ENCODE measurements at places on chromosomes 4 and X.

- DNase-seq: no peak
Measured at GRCh38 chrX:138986235-138986634, 274.7 kb upstream of the FGF13 start.

GRCh38 chr4:147325571-147325981, 155.3 kb upstream of the EDNRA start:
- no peak for DNase-seq

DNA sequence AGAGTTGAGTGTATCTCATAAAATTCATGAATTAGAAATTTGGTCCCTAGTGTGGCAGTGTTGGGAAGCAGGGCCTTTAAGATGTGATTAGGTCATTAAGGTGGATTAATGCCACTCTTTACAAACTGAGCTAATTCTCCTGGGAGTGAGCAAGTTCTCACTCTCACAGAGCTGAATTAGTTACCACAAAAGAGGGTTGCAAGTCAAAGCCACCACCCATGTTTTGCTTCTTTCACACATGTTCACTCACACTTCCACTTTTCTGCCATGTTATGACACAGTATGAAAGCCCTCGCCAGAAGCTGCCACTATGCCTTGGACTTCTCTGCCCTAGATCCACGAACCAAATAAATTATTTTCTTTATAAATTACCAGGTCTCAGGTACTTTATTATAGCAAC, 332.1 kb downstream of the ARAP2 start:
- DNase-seq: no peak

- no peak for DNase-seq
Measured at GRCh38 chr4:52588097-52588496, 71.0 kb downstream of the USP46 start.

DNA sequence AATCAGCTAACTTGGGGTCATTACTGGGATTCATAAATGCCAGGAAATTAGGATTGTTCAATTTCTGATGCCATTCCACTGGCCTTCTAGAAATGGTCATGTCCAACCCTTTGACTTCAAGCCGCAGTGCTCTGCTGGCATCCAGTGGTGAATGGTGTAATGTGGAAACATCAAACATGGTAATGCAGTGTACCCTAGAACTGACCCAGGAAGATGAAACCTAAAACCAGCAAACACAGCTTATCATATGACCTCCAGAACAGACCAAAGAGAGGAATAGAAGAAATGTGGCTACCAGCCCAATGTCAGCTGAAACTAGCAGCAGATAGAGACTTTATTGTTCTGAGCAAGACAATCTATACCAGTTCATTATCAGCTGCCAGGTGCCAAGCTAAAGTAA, 13.8 kb downstream of the CXCL13 start:
- DNase-seq: no peak

GRCh38 chr4:144659447-144659846, 13.5 kb downstream of the HHIP start:
- DNase-seq: no peak

DNA sequence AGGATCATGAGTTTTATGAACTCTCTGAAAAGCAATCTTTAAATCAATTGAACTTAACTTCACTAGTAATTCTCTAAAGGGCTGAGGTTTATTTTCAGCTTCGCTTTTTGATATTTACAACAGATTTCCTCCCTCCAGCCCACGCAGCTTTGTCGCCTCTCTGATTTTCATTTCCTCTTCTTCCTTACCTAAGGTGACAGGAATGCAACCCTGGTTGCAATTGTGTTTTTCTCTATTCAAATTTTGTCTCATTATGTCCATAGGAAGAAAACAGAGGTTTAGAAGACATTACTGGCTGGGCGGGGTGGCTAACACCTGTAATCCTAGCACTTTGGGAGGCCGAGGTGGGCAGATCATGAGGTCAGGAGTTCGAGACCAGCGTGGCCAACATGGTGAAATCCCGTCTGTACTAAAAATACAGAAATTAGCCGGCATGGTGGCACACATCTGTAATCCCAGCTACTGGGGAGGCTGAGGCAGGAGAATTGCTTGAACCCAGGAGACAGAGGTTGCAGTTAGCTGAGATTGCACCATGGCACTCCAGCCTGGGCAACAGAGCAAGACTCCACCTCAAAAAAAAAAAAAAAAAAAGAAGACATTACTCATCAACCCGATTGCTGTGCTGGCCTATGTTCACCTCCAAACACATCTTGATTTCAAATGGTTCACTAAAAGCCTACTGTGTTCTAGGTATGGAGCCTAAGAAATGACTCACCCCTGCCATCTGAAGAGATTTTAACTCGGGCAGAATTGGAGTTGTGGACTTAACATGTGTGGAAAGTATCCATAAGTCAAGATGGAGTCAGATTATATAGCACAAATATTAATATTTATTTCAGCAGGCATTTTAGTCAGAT, 36.8 kb downstream of the VSIG4 start:
- no peak for DNase-seq

DNA sequence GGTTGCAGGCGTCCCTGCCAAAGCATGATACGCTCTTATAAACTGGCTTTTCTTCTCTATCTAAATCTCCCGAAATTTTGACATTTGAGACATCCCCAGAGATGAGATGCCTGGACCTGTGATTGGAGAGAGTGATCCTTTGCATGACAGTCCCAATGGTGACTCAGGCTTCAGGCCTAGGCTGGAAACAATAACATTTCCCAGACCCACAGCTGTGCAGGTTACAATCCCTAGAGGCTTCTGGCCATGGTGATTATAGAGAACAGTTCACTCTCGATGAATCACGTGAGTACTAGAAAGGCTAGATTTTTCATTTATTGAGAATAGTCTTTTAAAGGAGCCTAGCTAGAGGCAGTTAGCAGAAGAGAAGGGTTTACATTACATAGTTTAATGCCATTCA, 75.9 kb downstream of the SPATA18 start:
- DNase-seq: peak; percentile 43
